CD8-positive, alpha-beta memory T cell (primary cell): ENCODE measurements at places on chromosomes 12 and 14.

DNA sequence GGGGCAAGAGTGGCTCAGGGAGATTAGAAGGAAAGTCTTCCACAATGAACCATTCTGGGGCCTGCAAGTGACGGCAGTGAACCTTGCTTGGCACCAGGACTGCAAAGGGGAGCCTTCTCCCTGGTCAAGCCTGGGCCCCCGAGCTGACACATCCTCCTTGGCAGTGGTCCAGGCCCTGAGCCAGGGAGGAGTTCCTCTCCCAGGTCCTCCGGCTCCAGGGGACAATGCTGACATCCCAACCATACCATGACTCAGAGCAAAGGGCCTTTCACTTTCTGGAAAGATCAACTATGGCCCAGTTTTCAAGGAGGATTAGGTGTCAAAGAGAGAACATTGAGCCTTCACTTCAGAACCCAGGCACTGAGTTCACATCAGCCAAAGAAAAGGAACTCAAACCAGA lies 756.5 kb upstream of the TBX3 start:
- DNase-seq: no peak

DNA sequence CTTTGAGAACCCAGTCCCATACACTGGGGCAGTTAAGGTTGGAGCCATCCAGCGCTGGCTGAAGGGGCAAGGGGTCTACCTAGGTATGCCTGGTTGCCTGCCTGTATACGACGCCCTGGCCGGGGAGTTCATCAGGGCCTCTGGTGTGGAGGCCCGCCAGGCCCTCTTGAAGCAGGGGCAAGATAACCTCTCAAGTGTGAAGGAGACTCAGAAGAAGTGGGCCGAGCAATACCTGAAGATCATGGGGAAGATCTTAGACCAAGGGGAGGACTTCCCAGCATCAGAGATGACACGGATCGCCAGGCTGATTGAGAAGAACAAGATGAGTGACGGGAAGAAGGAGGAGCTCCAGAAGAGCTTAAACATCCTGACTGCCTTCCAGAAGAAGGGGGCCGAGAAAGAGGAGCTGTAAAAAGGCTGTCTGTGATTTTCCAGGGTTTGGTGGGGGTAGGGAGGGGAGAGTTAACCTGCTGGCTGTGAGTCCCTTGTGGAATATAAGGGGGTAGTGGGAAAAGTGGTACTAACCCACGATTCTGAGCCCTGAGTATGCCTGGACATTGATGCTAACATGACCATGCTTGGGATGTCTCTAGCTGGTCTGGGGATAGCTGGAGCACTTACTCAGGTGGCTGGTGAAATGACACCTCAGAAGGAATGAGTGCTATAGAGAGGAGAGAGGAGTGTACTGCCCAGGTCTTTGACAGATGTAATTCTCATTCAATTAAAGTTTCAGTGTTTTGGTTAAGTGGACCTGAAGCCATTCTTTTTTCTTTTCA lies 9.2 kb downstream of the ERP29 start:
- DNase-seq: no peak

DNA sequence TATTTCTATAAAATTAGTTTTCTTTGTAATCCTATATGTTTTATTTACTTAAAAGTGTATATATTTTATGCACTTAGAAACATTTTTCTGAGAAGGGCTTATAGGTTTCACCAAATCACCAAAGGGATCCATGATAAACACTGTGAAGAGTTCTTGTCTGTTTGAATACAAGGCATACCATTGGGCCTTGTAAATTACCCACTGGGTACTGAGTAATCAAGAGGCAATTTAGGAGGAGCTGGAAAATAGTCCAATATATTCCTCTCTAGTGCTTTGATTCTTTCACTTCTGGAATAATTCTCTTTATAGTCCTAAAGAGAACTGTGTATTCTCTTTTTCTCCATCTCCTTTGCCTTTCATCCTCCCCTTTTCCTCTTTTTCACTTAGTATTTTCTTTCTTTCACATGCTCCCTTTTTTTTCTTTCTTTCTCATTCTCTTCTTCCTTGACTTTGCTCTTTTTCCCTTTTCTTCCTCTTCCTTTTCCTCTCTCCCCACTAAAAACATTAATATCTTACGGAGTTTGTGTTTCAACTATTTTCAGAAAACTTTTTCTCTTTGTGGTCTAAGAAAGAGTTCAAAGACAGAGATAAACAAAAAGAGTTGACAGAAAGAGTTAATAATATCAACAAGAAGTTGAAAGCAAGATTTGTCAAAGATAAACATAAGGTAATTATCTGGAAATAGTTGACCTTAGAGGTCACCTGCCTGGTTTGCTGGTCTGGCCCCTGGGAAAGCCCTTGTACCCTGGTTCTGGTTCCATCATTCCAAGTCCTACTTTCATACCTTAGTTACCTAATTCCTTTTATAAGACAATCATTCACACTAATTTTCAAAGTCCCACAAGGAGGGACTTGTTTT lies 435.3 kb downstream of the RAD51B start:
- DNase-seq: no peak

DNA sequence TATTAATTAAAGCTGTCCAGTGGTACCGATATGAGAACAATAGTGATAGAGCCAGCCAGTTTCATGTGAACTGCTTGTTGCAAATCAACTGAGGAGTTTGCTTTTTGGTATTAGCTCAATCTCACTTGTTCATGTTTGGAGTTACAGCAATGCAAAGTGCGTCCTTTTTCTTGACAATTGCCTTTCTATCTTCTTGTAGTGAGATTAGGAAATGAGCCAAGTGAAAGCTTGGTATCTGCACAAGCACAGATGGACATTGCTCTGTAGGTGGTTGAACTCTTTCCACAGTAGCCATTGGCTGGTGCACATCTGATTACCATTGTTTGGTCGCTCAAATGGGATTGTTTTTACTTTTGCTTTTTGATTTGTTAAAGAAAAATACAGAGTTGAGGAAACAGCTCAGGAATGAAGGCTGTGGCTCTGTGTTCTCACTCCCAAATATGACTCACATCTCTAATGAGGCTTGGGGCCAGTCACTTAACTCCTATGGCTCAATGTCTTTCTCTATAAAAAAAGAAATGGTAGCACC lies 241.4 kb downstream of the BMP4 start:
- DNase-seq: no peak

DNA sequence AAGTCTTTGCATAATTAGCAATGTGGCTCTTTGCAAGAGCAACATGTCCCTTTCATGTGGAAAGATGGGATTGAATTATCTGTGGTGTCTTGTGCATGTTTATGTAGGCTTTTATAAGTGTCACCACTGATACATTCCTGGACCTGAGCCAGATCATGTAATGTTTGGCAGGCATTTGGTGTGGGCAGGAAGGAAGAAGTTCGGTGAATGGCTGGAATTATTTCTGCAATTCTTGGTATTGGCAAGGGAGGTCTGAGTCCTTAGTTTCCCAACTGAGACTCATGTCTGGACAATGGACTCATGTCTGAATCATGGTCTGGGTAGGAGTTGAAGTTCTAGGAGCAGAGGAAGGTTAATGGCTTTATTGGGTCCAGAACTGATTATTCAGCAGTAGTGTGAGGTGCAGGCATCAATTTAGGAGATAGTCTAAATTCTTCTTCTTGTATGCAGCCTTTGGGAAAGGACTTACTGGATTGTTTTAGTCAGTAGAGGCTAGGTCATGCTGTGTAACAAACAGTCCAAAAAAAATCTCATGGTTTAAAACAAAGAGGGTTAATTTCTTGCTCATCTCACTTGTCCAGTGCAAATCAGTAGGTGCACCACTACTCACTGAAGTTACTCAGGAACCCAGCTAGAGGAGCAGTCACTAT lies 186.5 kb upstream of the LHX5 start:
- no peak for DNase-seq

DNA sequence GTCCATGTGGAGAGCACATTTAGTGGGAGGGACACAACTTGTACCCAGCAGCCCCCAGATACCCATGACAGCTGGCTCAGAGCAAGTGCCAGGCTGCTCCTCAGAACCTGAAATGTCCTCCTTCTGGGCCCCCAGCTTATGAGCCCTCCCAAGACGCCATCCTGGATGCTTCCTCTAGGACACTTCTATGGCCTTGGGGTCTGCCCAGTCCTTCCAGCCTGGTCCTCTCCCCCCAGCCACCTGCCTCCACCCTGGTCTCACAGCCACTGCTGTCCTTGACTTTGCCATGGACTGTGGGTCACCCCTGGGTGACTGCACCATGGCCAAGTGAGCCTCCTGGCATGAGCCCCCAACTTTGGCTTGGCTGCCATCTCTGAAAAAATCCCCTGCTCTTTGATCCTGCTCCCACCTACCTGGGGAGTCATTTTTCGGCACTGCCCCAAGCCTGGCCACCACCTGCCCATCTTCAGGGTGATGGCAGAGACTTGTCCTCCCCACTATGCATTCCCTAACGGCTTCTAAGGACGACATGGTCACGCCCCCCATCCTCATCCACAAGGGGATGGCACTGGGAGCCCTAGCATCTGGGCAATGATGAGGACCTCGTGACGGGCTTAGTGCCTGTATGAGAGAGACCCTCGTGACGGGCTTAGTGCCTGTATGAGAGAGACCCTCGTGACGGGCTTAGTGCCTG lies 323.7 kb downstream of the TMEM121 start:
- DNase-seq: no peak

DNA sequence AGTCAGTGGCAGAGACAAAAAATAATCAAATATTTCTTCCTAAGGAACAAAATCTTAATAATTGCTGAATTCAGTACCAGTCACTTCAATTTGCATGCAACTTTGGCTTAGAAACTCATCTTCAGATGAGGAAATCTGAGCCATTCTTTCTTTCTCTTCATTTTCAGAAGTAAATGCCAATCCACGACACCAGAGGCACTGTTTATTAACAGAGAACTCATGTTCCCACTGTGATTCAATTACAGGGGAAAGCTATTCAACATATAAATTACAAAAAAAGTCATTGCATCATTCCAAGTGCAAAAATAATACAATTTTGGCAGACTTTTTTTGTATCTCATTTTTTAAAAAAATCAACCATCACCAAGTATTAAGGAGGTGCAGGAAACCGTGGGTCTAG lies 816.1 kb upstream of the TMEM132C start:
- no peak for DNase-seq

DNA sequence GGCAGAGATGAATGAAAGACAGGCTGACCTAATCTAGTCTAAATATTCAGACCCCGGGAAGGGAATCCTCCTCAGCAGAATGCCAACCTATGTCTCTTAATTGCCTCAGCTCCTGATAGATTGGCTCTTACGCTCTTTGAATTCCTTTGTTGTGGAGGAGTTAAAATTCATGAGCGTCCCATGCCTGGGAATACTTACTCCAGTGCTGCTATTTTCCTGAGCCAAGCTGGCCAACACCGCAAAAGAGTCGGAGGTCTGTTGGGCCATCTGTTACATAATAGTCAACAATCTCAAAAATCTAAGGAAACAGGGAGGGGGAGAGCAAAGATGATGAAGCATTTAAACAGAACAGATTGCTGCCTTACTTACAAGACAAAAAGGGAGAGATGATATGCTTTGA lies 182.8 kb downstream of the ASCL1 start:
- DNase-seq: no peak
